ENCODE measurements at places on chromosomes 2 and 18.

GRCh38 chr18:79069717-79070151 lies 540 bp downstream of the ATP9B start:
- DNase-seq, result no peak

- DNase-seq, result no peak
These were observed 117.6 kb upstream of the PIEZO2 start for GRCh38 chr18:11266781-11267480.

DNA sequence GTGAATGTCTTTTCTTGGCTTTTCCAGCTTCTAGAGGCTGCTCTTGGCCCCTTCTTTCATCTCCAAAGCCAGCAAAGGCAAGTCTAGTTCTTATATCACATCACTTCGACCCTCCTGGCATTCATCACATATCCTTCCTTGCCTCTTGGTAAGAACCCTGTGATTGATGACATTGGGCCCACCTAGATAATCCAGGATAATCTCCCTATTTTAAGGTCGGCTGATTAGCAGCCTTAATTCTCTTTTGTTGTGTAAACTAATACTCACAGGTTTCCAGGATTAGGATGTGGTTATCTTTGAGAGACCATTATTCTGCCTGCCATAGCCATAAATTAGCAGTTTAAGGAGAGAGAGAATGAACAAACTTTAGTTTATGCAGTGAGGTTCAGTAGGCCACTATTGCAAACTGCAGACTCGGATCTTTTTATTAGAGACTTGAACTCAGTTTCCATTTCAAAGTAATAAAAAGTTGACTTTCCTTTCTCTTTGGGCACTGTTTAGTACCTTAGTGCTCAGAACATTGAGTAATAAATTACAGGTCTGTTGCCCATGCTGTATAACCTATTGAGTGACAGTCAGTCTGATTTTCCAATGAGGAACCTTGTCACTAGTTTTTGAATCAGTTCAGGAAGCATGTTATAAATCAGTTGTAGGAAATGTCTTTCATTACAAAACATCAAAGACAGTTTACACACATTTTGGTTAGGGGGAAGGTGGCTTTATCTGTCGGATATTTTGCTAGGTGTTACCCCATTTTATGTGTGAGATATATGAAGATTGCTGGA lies 4.5 kb downstream of the NDUFV2 start:
- DNase-seq, result no peak

- no peak for DNase-seq
These were observed 864 bp upstream of the MYL12A start for GRCh38 chr18:3246635-3247239.

- no peak for DNase-seq
These were observed 50.7 kb downstream of the TRAPPC12 start for GRCh38 chr2:3430172-3430571.

GRCh38 chr18:61333271-61333745 lies at the start of gene CDH20:
Gene CDH20 (plus strand): TSS chr18:61333430.
- no peak for DNase-seq

DNA sequence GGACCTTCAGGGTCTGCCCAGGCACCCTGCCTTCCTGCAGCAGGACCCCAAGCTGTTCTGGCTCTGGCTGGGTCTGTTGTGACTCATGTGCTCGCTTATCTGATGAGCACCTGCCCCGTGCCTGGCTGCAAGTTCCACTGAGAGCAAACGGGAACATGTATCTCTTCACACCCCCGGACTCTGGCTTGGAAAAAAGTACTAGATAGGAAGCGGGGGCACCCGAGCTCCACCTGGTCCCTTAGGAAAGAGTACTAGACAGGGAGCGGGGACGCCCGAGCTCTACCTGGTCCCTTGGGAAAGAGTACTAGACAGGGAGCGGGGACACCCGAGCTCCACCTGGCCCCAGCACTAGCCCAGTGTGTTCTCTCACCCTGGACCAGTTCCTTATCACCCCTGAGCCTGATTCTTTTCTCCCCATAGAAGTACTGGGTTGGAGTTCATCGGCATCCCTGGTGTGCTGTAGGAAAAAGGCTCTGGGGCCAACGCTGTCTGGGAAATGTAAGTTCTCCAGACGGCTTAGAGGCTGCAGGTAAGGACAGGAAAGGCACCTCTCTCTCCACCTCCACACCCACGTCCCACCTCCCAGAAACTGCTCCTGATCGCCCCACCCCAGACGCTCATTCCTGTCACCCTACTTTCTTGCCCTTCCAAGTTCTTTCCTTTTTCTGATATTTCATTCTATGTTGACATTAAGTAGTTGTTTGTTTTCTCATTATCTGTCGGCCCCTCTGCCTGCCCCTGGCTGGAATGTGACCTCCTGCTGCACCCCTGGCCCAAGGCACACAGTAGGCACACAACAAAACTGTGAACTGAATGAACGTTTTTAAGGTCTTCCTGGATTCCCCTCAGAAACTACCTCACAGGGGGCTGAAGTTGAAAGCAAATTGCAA lies 40.2 kb downstream of the HDAC4 start:
- DNase-seq, result no peak

GRCh38 chr2:240458900-240459391 lies 23.5 kb downstream of the GPC1 start:
- DNase-seq, result no peak

GRCh38 chr2:120480903-120481445 lies 135.0 kb downstream of the INHBB start:
- no peak for DNase-seq

- DNase-seq, result no peak
These were observed 583.9 kb upstream of the KLHL29 start for GRCh38 chr2:22801071-22801470.

DNA sequence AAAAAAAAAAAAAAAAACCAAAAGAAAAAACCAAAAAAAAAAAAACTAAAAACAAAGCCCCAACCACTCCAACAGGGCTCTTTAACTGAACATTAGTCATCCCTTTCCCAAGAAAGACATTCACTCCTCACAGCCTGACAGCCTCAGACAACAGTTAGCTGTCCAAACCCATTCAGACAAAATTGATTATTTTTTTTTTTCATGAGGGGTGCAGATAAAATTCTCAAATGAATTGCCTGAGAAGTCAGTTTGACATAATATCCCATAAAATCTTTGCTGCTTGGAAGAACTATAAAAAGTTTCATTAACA lies 206.1 kb upstream of the REV1 start:
- no peak for DNase-seq

DNA sequence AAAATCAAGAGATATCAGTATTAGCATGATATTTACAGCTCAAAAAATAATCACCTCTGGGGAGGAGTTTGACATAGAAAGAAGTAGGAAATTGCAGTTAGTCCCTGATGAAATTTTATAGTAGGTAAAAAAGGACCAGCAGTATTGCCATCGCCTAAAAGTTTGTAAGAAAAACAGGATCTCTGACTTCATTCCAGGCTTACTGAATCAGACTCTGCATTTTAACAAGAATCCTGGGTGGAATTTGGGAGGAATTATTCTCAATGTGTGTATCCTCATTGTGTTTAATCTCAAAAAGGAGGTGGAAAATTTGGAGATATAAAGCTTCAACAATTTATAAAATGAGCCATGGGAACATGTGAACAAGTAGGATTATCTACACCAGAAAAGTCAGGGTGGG lies 31.2 kb upstream of the STAT1 start:
- no peak for DNase-seq

- DNase-seq, result no peak
These were observed 18.4 kb downstream of the STK25 start for GRCh38 chr2:241489733-241490680.

DNA sequence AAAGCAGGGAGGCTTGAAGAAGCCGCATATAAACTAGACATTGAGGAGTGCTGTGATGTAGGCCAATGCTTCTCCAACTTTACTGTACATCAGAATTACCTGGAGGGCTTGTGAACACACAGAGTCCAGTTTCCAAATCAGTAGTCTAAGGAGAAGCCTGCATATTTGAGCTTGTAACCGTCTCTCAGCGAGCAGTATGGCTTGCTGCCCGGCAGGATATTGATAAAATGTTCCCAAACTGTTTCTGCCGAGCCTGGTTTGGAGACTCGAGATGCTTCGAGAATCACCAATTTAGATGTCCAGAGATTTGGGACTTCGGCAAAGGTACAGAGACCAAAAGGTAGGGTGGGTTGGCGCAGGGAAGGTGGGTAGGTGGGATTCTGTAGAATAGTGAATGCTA lies 11.0 kb upstream of the RAB31 start:
- no peak for DNase-seq

DNA sequence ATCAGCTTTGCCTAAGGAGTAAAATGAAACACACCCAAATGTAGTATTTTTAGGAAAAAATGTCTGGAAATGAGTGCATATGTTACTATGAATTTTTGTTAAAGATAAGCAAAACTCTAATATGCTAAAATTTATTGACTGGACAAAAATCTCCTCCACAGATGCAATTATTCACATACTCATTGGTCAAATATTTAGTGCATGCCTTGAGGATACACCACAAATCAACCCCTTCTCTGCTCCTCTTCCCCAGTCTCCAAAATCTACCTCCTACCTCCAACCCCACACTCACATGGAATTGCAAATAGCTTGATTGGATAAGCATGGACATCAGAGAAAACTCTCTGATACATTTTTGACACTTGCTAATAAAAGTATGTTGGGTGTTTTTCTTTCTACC lies 95.6 kb upstream of the CDC42EP3 start:
- no peak for DNase-seq

- DNase-seq, result no peak
These were observed 117.0 kb downstream of the RBMS1 start for GRCh38 chr2:160376576-160376975.

GRCh38 chr2:145190031-145190703 lies 670.2 kb upstream of the ZEB2 start:
- no peak for DNase-seq

DNA sequence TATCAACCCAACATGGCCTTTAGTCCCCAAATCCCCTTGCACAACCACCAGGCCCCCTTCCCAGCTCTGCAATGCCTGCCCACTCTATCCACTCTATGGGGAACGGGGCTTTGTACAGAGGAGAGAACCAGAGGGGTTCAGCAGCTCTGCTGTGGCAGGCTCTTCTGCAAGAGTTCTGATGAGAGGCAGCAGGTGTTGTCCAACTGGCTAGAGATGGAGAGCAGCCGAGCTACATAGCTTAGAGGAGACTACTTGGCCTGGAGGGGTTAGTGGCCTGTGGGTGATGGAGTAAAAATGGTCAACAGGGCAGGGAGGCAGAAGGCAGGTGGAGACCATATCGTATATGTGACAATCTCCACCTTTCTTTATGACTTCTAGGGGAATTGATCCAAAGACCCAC lies 103.0 kb downstream of the QPCT start:
- no peak for DNase-seq

- DNase-seq, result no peak
These were observed 194.9 kb upstream of the SPOPL start for GRCh38 chr2:138306626-138307025.

GRCh38 chr2:58856100-58856499 lies 615.0 kb upstream of the FANCL start:
- no peak for DNase-seq

DNA sequence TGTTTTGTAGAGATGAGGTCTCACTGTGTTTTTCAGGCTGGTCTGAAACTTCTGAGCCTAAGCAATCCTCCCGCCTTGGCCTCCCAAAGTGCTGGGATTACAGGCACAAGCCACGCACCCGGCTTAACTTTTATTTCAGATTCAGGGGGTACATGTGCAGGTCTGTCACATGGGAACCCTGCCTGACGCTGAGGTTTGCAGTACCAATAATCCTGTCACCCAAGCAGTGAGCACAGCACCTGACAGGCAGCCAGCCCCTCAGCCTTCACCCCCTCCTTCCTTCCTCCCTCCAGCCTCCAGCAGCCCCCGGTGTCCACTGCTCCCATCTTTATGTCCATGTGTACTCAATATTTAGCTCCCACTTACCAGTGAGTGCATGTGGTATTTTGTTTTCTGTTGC lies 46.0 kb upstream of the RPL31 start:
- no peak for DNase-seq

DNA sequence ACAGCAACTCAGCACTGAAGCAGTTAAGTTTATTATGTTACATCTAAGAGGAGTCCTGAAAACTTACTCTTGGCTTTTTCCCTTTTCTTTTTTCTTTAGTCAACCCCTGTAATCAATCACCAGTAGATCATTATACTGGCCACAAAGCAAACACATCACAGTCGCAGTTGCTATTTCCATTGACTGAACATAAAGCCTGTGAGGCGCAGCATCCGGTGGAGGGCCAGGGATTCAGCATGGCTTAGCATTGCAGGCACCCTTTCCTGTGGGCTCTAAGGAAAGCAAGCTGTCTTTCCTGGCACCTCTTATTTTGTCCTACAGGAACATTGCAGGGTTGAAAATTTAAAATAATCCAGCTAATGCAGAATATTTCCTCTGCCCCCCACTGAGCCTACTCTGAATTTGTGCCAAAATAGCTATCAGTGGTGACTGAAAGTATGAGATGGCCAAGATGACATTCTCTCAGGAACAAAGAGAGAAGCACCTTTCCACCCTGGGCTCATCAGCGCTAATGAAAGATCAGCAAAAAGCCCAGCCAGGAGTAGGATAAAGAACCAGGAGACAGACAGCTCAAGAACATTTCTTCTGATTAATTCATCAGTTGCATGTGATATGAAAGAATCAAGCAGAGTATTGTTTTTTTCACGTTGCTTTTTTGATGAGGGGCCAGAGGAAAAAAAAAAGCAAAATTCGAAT lies 85.3 kb upstream of the SULT1C3 start:
- no peak for DNase-seq

Data from NCI-H2029 (cell line).